Esophagus (tissue), 2 donors: ENCODE measurements at places on chromosomes 7 and 10. TPM values are rescaled to one million over a fixed set of nuclear protein-coding genes. Genes with fewer than 3 reads are reported as not detected.

The RARRES2 gene
- polyA plus RNA-seq: 39.3 TPM

The FBXO24 gene
- 0.81 TPM for polyA plus RNA-seq

The RHOBTB1 gene
- polyA plus RNA-seq: 0.77 TPM

The CHAT gene
- polyA plus RNA-seq: not detected

The ACTL6B gene
- not detected for polyA plus RNA-seq

The RNLS gene
- polyA plus RNA-seq: 3.3 TPM

The RUFY2 gene
- 5.1 TPM for polyA plus RNA-seq

The PTPRN2 gene
- polyA plus RNA-seq: 0.40 TPM

The SLC16A12 gene
- polyA plus RNA-seq: 0.02 TPM

The MLXIPL gene
- polyA plus RNA-seq: 2.5 TPM

The COX15 gene
- 11.9 TPM for polyA plus RNA-seq

The PLEKHS1 gene
- 0.08 TPM for polyA plus RNA-seq

The ATP6V0E2 gene
- polyA plus RNA-seq: 5.3 TPM

The ABCA13 gene
- 1.6 TPM for polyA plus RNA-seq

The SDK1 gene
- 0.47 TPM for polyA plus RNA-seq
